ENCODE measurements at places on chromosomes 7 and 10.
A peak's percentile ranks its signal among the peaks of the same experiment; 100 is the strongest.

DNA sequence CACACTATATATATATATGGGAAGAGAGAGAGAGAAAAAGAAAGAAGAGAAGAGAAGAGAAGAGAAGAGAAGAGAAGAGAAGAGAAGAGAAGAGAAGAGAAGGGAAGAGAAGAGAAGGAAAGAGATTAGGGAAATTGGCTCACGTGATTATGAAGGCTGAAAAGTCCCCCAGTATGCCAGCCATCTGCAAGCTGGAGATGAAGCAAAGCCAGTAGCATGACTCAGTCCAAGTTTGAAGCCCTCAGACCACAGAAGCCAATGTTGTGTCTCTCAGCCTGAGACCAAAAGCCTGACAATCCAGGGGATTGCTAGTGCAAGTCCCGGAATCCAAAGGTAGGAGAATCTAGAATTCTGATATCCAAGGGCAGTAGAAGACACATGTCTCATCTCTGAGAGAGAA lies 206.3 kb upstream of the PRSS1 start:
- no peak for DNase-seq

DNA sequence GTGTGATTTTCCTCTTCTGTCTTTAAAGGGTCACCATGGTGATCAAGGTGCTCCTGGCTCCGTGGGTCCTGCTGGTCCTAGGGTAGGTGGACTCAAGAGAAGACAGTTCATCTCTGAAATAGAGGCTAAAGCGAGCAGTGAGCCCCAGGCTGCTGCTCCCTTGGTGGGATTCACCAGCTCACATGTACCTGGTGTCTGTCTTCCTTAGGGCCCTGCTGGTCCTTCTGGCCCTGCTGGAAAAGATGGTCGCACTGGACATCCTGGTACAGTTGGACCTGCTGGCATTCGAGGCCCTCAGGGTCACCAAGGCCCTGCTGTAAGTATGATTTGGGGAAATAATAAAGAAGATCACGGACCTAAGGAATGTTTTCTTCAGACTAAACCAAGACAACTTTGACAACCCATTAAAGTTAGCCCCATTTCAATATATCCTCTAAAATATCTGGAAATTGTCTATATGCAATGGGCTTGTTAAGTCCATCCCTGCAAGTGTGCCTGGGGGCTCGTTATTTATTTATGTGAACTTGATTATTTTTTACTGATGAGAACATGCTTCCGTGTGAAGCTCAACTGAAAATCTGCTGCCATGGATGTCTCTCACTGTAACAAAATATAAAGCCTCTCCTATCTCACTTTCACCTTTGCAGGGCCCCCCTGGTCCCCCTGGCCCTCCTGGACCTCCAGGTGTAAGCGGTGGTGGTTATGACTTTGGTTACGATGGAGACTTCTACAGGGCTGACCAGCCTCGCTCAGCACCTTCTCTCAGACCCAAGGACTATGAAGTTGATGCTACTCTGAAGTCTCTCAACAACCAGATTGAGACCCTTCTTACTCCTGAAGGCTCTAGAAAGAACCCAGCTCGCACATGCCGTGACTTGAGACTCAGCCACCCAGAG lies 32.5 kb downstream of the COL1A2 start:
- DNase-seq, result no peak

DNA sequence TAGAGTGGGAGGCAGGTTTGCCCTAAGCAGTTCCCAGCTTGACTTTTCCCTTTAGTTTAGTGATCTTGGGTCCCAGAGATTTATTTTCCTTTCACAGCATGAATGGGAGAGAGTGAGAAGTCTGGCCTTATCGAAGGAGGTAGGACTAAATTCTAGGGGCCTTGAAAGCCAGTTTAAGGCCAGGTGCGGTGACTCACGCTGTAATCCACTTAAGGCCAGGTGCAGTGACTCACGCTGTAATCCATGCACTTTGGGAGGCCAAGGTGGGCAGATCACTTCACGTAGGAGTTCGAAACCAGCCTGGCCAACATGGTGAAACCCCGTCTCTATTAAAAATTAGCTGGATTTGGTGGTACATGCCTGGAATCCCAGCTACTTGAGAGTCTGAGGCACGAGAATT lies 392.2 kb downstream of the ACTR3B start:
- DNase-seq, result no peak

GRCh38 chr10:96610817-96611216 lies 24.0 kb upstream of the TM9SF3 start:
- DNase-seq, result peak; percentile 25

DNA sequence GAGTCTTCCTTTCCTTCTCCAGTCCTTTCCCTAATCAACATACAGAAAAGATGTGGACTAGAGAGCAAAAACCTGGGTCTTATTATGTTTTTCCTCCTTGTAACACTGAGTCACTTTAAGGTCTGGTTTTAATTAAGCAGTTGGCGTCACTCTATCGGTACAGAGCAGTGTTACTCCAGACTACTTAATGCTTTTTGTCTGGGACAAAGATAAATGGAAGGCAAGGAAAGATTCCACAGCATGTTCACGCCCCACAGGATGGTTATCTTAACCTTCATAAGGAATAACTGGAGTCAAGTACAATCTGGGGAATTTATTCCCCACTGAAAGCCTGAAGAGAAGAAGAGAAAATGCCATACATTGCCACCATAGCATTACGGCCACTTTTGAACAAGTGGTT lies 145.7 kb downstream of the ELAPOR2 start:
- DNase-seq, result no peak

- no peak for DNase-seq
Measured at GRCh38 chr7:988426-988911, 5.5 kb downstream of the CYP2W1 start.

- DNase-seq, result no peak
Measured at GRCh38 chr7:64184376-64184775, 22.6 kb upstream of the ZNF735 start.
